ENCODE measurements at places on chromosomes 6 and 20.

- DNase-seq, result no peak
Measured at GRCh38 chr20:4459081-4459480, 262.6 kb upstream of the PRND start.

- DNase-seq, result no peak
Measured at GRCh38 chr20:24684956-24685691, 215.7 kb downstream of the SYNDIG1 start.

DNA sequence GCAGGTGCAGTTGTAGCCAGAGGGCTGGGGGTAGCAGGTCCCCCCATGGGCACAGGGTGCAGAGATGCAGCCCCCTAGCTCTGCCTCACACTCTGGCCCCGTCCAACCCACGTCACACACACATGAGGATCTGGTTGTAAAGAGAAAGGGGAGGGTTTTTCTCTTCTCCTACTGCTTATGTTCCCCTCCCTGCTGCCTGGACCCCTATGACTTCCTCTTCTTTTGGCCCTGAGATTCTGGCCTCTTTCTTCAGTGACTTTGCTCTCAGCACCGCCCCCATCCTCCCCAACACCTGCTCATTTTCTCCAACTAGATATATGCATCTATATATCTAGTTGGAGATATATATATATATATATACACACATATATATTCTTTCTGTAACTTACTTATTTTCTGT, 9.7 kb downstream of the NOTCH4 start:
- no peak for DNase-seq

GRCh38 chr20:33651562-33652048, 10.5 kb upstream of the C20orf144 start:
- DNase-seq, result no peak

- DNase-seq, result no peak
Measured at GRCh38 chr6:10302566-10303235, 112.2 kb downstream of the TFAP2A start.

- DNase-seq, result no peak
Measured at GRCh38 chr6:127954082-127954481, 53.2 kb upstream of the THEMIS start.

DNA sequence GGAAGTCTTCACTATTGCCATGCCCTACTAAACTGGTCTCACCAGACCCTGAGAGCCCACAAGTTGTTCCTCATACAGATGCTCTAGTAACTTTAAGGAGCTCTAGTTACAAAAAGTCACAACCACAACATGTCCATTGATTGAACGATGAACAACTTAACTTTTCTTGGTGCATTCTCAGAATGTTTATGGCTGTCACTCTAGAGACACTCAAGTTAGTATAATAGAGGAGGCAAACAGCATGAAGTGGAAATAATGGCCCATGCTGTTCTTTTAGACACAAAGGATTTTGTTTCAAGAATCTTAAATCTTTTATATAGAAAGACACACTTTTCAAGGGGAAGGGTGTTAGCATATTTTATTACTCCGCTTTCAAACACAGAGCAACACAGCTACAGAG, 934.4 kb downstream of the HACE1 start:
- no peak for DNase-seq

- DNase-seq, result no peak
Measured at GRCh38 chr6:36154286-36154685, 24.0 kb downstream of the MAPK13 start.

DNA sequence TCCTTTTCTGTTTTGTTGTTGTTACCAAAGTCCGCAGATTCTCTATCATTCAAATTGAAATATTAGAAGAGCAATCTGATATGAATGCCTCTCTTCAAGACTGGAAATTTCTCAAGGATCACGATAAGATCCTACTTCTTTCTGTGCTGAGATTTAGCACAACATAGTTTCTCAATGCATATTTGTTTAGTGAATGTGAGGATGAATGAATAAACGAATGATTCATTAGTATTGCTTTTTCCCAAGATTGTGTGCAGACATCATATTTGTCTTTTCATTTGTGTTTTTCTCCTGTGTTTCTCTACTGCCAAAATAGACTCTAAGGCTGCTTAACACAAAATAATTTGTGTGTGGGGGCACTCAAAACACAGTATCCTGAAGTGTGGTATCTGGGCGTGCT, 862.7 kb upstream of the MAP3K7 start:
- DNase-seq, result peak; percentile 77

DNA sequence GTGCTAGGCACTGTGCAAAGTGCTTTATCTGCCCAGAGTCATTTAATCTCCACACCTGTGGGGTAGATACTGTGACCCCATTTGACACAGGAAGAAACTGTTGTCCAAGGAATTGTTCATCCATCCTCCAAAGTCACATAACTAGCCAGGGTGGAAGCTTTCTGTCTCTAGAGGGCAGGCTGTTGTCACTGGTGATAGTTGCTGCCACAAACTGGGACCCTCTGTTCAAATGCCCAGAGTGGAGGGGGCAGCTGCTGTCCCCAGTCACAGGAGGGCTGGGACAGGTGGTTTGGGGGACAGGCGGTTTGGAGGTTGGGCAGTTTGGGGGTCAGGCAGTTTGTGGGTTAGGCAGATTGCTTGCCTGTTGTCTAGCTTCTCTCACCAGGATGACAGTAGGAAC, 16.1 kb upstream of the TMEM242 start:
- DNase-seq, result no peak

DNA sequence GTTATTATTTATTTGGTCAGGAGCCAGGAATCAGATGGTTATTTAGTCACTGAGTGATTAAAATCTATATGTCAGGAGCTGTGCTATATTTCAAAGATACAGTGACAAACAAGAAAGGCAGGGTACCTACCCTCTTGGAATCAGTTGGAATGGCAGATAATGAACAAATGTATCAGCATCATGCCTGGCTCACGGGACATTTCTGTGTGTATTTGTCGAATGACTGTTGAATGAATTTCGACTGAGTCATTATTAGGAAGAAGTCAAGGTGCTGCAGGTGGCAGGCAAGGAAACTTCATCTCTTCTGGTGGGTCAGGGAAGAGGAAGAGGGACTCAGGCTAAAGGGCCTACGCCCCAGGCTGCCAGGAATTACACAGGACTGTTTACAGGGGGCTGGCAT, 13.6 kb downstream of the PKIG start:
- no peak for DNase-seq

DNA sequence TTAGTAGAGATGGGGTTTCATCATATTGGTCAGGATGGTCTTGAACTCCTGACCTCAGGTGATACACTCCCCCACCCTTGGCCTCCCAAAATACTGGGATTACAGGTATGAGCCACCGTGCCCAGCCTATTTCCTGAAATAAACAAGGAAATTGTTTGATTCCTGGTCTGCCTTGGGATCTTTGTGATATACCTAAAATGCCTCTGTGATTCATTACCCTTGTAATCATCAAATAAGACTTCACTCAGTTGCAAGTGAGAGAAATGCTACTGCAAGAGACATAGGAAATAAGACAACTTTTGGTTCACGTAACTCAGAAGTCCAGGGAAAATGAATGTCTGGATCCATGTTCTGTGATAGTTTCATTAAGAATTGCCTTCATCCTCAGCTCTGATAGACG, 173.2 kb upstream of the MARCKS start:
- DNase-seq, result no peak

DNA sequence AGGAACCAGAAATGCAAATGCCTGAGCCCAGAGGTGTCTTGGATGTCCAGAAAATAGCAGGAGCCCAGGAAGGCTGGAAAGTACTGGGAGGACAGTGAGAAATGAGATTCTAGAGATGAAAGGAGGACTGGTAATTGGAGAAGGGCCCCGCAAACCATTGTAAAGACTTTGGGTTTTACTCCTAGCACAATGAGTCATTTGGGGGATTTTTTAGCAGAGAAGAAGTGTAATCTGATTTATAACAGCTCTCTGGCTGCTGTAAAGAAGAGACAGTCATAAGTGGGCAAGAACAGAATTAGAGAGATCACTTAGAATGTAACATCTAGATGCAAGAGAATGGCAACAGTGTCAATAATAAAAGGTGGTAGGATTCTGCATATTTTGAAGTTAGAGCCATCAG, 40.2 kb downstream of the SLC35F1 start:
- DNase-seq, result no peak
